ENCODE measurements at places on chromosomes 11 and 22.

- DNase-seq = no peak
Observed at GRCh38 chr11:6576471-6577373, 26.7 kb downstream of the RRP8 start.

DNA sequence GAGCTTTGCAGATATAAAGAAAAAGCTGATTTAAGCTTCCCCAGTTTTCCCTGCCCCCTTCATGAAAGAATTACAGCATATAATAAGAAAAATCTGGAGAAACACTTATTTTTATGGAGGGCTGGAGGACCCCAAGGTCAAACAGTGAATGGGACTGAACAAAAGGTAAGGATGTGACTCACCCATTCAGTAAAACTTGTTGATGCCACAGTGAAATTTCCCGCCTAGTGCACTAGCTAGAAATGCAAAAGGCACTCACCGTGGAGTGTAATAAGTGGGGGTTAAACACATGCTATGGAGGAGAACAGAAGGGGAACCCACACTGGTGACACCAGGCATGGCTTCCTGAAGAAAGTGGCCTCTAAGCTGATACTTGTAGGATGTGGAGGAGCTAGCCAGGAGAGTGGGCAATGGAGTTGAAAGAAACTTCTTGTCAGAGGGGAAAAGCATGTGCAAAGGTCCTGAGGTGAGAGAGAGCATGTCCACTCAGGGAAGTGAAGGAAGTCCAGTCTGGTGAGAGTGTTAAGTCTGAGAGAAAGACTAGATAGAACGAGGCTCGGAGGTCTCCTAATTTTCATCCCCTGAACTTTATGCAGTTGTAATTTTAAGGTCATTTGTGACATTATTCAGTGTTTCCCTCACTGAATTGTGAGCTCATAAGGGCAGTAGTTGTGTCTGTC, 77.1 kb downstream of the MIAT start:
- DNase-seq = no peak

DNA sequence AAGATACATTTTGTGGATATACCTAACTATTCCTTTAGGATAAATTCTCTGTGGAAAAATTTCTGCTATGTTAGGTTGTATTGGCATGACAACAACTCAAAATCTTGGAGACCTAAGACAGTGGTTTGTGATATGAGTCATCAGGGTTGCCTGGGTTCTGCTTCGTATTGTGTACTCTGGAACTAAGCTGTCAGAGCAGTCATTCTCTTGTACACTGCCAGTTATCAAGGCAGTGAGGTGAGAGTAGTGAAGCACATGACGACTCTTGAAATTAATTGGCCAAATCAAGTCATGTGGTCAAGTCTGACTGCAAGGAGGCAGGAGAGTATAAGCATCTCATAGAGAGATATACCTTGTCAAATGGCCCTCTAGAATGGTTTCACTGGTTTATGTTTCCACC, 104.4 kb downstream of the FANCF start:
- no peak for DNase-seq

DNA sequence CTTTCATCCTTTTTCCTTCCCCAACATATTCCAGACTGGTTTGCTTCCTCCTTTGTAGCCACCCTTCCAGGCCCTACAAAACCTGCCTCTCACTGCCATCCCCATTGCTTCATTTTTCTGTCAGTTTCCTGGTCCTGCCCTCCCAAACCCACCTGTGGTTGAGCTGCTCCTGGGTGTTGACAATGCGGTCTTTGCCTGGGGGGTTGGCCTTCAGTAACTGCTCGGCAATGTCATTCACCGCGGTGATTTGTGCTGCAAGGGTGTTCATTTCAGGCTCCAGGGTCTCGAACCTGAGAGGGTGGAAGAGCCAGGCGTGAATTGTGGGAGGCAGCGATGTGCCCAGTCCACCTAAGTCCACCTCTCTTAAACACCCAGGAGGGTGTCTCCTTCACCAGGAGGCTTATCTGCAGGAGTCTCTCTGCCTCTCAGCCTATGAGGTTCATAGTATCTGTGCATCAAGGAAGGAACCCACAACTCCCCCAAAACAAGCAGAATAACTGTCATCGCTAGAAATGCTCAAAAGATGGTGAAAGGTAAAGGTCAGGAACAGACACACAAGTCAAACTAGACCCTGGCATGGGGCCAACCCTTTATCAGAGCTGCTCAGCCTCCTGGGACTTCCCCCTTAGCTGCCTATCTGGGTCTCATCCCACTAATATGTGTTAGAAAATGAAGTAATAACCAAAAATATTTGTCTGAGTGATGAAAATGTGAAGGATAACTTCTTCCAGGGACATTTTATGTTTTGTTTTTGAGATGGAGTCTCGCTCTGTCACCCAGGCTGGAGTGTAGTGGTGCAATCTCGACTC, 23.9 kb upstream of the RBM4B start:
- no peak for DNase-seq

DNA sequence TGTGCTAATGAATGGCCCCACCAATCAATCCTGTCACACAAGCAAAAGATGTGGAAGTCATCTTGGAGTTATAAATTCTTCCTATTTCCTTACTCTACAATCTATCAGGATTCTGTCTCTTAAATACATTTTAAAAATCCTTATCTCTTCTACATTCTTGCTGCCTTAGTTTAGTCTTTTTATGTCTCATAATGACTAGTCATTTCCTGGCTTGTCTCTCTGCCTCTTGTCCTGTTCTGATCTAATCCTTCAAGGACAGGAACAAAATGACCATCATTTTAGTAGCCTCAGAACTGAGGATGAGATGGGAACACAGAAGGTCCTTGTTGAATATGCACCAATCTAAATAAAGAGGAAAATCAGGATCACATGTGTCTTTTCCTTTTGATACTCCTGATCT, 56.6 kb upstream of the LIN7C start:
- DNase-seq = no peak

DNA sequence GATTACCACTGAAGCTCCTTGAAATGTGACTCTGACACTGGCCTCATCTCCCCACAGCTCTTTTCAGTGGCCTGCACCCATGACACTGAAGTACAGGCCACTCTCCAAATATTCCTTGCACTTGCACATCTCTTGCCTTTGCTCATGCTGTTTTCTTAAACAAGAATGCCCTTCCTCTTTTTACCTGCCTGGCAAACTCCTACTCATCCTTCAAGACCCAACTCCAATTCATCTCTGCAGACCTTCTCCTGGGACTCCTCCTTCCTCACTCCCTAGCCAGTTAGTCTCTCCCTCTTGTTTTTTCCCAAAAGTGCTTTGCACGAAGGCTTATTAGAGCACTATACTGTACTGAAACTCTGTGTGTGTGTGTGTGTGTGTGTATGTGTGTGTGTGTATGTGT, 2.6 kb downstream of the KCNE3 start:
- no peak for DNase-seq

DNA sequence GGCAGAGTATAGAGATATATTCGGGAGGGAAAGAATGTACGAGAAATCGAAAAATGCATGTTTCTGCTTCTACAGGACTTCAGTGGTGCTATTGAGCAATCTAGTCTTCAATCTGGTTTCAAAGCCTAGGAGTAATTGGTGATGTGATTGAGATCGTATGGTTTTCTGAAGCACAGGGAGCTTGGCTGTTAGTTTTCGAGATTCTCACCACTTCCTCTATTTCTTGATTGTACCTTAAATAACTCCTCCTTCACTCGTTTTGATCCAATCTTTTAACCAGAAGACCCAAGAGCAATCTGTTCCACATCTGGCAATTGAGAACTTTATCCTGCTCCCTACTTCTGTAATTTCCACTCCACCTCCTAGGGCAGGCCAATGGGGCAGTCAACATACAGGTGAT, 518 bp downstream of the CCDC179 start:
- DNase-seq = no peak

- DNase-seq = no peak
Observed at GRCh38 chr11:121461843-121462242, 9.1 kb upstream of the SORL1-AS1 start.

- DNase-seq = no peak
Observed at GRCh38 chr22:48579043-48579927, 1248.4 kb downstream of the BRD1 start.

- DNase-seq = no peak
Observed at GRCh38 chr22:44894782-44895181, 115.0 kb downstream of the PHF21B start.

DNA sequence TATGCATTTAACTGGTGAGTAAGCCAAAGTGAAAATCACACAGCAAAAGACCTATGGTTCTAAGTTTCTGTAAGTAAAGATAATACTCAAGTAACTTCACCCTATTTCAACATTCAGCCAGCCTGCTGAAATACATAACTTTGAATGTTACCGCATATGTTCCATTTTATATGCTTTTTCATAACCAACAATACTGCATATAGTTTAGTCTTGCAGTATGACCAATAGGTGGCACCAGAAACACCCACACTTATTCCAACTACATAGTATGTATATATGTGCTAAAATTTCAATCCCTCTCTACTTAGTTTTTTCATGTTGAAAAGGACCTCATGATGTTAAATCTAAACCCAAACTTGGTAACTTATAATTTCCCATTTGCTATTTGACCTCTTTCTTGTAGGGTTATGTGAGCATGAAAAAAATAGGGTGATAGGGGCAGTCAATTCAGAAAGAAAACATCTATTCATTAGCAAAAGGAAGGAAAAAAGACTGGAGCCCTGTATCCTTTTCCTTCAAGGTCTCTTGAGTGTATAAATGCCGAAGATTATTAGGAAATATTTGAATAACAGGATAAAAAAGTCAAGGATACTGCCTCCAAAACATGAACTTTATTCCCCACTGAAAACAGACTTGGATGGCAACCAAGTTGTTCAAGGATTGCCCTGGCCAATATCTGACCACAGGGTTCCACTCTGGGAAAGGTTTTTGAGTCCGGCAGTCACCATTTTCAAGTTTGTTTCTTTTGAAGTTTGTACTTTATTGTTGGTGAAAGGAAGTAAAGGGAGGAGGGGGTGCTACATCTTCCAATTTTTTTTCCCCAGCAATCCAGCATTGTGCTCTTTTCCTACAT, 23.8 kb upstream of the FZD4 start:
- DNase-seq = no peak

DNA sequence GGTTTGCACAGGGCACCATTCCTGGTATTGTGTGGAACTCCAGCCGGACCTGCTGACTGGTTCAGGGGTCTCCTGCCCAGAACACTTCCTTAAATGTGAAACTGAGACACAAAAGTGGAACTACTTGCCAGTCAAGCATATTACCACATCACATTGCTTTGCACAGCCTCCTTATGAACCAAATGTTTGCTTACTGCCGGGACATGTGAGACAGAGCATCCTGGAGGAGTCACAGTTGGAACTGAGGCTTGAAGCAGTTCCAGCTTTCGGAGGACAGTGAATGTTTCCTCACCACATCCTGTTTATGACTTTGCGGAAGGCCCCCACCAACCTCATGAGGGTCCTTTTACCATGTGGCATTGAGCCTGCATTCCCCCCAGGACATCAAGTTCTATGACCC, 105.8 kb upstream of the ARHGAP42 start:
- DNase-seq = no peak

DNA sequence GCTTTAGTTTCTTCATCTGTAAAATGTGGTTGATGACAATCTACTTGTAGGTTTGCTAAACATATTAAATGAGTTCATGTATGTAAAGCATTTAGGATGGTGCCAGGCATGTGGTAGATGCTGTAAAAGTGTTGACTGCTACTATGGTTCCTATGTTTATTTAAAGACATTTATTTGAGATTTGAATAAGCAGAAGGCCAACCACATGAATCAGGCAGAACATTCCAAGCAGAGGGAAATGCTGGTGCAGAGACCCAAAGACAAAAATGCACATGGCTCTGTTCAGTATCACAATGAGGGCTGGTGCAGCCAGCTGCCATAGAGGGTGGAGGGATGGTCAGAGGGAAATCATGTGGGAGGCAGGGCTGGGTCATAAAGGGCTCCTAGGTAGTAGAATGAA, 156.2 kb upstream of the PDGFD start:
- no peak for DNase-seq

DNA sequence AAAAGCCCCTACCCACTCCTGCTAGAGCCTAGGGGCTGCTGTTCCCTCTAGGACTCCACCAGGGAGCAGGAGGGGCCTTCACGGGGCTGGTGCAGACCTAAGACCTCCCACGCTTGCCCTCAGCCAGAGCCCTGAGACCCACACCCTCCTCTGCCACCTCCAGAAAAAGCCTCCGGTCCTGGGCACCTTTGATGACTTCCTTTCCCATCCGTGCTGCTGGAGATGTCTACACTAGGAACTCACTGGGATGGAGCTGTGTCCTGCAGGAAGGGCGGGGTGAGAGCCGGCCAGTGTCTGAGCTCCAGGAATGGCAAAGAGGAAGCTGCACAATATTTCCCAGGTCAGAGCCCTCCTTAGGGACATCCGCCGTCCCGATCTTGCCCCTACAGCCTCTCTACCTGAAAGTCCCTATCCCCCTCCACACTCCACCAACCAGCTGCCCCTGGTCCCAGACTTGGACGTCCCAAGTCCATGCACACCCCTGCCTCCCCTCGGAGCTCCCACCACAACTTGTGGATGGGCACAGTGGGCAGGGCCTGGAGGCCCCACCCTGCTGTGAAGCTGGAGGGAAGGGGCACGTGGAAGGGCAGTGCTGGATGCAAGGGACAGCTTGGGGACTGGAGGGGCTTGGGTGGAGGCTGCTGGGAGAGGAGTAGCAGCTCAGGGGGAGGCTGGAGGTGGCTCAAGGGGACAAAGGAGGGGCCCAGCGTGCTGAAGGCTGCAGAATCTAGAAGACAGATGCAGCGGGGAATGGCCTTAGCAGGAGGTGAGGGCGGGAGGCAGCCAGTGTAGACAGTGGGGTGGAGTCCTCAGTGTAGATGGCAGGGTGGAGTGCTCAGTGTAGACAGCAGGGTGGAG, 13.5 kb upstream of the LRP5 start:
- DNase-seq = no peak

DNA sequence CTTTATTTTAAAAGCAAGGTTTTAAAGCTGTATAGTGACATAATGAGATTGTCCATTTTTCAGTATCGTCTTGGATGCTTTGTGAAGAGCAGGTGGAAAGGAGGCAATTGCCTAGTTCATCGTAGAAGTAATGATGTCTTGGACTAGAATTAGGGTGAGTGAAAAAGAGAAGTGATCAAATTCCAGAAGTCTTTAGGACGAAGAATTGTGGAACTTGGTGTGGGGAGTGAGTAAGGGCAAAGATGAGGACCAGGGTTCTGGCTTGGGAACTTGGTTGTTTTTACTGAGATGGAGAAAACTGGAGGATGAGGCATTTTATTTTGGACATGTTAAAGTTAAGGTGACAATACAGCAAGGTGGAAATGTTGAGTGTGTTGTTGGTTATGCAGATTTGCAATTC, 1.2 kb downstream of the ILK start:
- DNase-seq = no peak

GRCh38 chr11:44886790-44887140, 63.9 kb downstream of the TP53I11 start:
- no peak for DNase-seq
